ENCODE measurements at places on chromosomes 7 and 10.

DNA sequence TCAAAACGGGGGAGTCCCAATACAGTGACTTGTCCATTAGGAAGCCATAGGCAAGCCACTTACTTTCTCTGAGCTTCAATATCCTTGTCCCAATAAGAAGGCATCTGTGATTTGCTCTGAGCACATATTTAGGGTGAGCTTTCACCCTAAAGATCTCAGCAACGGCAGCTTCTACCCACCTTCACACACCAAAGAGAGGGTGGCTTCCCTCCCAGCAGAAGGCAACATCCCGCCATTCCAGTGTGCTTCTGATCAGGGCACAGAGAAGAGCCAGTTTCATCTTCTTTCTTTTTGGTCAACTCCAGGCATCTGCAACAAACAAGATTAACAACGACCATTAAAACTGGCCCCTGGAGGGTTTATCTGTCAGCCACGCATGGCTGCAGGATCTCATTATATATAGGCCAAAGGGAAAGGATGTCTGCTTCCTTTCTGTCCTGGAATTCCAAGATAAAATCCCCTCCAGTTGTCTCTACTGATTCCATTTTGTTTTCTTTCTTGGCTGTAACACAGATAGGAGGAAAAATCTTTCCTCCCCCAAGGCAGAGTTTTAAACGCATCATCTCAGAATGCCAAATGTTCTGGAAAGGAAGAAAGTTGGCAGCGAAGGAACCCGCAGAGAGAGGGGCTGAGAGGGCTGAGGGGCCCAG lies 491 bp upstream of the SH2D4B start:
- DNase-seq, result no peak

DNA sequence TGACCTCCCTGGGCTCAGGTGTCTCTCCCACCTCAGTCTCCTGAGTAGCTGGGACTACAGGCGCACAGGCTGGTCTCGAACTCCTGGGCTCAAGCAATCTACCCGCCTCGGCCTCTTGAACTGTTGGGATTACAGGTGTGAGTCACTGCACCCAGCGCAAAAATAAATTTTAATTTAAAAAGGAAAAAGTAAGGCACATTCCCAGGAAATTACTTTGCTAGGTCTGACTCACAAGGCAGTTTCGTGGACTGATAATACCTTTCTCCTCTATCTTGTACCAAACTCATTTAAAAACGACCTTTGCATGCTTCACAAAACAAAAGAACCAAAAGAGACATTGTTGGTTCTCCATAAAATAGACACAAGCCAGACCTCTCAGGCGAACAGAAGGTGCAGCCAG lies 29.7 kb downstream of the PARP12 start:
- DNase-seq, result no peak

- DNase-seq, result no peak
Observed at GRCh38 chr7:66739477-66739876, 1.1 kb upstream of the RABGEF1 start.

DNA sequence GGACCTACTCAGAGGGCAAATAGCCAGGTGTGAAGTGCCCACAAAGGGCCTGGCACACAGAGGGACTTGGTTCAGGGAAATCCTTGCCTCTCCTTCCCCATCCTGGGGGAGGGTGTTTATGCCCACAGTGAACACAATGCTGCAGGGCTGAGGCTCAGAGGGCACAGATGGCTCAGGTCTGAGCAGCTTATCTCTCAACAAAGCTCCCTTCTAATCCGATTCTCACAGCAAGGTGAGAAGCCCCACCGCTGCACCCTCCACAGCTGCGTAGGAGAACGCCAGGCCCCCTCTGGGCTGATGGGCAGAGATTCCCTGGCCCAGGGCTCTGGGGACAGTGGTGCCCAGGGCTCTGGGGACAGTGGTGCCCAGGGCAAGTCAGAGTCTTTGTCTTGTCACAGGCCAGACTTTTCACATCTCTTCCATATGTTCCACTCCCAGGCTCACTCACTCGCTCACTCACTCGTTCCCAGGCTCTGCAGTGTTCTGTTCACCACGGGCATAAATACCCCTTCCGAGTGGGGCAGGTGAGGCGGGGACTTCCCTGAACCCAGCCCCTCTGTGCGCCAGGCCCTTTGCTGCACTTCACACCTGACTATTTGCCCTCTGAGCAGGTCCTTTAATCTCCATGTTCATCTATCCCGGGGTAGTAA lies 8.7 kb upstream of the CDHR1 start:
- DNase-seq, result no peak

DNA sequence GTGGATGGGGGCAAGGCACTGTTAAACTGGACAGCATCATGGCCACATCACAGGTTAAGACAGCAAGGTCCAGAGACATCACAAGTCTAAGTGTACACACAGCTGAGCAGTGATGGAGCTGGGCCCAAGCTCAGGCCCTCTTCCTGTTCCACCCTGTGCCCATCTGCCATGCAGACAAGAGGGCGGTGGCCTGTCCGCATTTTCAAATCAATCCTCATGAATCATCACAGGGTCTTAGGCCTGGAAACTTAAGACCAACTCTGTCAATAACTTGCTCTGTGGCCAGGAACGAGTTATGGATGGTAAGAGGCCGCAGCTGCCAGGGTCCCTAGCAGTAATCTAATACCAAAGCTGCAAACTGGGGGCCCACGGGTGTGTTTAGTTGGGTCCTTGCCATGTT lies 3.2 kb downstream of the C10orf105 start:
- DNase-seq, result no peak

DNA sequence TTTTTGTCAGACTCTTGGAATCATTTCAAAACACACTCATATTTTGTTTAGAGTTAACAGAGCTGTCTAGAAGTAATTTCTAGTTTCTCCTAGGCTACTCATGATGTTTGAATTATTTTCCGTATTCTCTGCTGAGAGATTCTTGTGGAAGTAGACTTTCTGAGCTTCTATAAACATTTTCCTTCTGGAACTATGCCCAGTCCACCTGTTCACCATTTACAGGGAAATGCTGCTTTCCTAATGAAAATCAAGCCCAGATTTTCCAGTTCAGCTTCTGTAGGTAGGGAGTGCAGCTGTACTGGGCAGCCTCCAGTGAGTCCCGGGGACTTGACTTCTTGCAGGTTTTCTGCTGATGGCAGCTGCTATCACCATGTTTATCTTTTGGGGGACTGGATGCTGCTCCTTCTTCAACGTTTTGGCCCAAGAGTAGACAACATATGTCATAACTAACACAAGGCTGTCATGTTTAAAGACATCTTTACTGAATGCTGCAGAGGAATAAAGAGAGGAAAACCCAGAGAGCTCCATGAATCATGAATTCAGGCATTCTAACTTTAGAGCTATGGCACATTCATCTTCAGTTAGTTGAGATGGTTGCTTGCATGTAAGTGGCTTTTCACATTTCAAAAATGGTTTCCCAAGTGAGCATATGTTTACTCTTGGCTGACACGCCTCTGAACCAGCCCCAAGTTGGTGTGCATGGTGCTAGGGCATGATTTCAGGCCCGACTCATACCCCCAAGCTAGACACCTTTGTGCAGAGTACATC lies 85.6 kb downstream of the SDK1 start:
- DNase-seq, result no peak

DNA sequence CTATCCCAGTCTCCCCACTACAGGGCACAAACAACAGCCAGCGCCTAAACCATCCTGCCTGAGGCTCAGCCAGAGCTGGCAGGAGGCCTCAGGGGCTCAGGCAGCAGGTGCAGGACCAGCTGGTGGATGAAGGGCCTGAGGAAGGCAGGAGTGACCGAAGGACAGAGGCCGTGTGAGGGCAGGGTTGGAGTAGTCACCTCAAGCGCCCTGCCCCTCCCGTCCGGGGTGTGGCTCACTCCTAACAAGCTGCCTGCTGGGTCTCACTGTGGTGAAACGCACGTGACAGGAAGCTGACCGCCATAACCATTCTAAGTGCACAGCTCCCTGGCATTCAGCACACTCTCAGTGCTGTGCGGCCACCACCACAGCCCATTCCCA lies 281.1 kb downstream of the ELFN1 start:
- no peak for DNase-seq

DNA sequence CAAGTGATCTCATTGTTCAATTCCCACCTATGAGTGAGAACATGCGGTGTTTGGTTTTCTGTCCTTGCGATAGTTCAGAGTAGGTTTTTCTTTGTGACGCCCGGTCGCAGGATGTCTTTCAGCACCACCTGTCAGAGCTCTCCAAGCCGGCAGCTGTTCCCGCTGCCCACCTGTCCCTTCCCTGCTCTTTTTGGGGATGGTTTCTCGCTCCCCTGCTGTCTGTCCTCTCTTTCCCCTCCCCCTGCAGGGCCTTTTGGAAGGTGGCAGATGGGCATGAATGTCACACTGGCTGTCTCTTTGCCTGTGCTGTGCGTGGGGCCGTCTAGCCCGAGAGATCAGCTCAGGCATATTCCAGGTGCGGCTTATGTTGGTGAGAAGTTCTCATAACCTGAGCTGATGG lies 137.0 kb downstream of the GRK5 start:
- no peak for DNase-seq

- DNase-seq, result no peak
Observed at GRCh38 chr7:95718577-95719410, 53.6 kb upstream of the DYNC1I1 start.

- DNase-seq, result no peak
Observed at GRCh38 chr10:130014263-130015074, 50.4 kb upstream of the EBF3 start.

GRCh38 chr7:135320268-135320667 lies 86.6 kb downstream of the STRA8 start:
- no peak for DNase-seq

DNA sequence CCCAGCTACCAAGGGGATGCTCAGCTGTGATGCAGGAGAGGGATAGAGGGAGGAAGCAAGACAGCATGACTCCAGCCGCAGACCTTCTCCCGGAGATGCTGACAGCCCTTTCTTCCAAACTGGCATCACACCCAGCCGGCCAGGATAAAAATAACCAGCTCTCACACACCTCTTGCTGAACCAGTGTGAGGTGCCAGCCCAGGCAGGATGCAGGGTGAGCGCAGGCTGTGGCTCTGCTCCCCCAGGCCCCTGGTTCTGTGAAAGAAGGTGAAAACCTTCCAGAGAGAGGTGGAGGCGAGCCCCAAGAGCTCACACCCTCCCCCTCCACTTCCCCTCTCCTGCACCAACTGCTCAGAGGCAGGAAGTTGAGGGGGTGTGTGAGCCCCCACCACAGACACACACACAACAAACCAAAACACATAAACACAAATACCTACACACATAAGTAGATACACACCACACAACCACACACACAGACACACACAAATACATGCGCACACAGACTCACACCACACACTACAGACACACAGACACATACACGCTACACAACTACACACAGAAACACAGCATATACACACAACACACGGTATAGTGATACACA lies 4.0 kb downstream of the GPR15LG start:
- DNase-seq, result no peak

DNA sequence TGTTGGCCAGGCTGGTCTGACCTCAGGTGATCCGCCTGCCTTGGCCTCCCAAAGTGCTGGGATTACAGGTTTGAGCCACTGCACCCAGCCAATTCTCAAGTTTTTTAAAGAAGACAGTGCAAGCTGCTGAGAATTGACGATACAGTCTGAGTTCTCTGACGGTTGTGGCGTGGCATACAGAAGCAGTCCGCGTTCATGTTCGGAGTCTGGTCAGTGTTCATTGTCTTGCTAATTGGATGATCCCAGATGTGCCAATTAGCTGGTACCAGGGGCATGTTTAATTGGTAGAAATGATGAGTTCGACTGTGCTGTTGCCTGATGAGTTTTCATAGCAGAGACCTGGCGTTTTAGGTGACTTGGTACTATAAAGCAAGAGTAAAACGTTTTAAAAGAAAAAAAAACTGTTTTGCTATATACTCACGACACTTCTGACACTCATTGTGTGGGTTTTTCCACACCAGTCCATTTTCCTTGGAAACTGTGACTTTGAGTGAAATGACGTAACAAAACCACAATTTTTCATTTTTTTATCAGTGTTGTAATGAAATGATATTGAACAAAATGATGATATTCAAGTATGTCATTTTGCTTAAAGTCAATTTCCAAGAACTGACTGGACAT lies 32.3 kb downstream of the CAMK1D start:
- no peak for DNase-seq

DNA sequence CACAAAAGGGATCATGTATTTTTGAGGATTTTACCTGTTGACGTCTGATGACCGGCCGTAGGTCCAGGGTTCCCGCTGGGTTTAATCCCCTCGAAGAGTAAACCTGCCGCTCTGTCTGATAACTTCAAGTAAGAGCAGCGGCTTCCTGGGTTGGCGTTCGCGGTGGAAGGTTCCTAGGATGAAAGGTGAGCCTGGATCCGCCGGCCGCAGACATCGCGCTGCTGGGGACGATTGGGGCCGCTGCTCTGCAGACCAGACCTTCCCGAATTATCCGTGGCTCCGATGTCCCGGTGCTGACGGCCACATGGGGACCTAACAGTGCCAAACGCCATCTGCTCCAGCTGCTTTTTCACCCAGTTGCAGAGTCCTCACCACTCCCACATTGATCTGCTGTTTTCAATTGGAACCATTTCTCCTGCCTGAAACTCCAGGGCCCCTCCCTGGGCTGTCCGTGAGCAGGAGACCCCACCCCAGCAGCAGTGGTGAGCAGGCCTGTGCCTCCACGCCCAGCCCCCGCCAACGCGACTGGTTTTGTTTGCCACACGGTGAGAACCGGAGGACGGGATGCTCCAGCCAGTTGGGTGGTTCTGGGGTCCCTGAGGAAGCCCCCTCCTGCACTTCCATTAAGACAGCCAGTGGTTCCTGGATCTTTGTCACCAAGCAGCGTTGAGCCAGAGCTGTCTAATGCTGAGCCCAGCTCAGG lies 12.2 kb upstream of the AP5Z1 start:
- DNase-seq, result no peak

- no peak for DNase-seq
Observed at GRCh38 chr7:71137479-71137878, 5.5 kb downstream of the GALNT17 start.

DNA sequence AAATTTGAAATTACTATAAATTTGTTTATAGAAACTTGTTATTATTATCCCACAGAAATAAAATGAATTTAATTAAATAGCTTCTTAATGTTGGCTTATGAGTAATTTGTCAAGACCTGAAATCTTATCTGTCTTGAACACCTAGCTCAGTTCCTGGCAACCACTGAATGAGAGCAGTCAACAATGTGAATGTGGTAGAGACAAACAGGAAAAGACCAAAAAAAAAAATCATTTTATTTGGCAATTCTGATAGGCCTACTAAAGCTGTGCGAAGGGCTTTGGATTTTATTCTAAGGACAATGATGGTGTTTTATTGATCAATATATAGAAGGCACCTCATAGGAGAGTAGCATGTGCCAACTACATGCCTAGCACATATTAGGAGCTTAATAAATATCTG lies 127.8 kb upstream of the RSU1 start:
- no peak for DNase-seq

DNA sequence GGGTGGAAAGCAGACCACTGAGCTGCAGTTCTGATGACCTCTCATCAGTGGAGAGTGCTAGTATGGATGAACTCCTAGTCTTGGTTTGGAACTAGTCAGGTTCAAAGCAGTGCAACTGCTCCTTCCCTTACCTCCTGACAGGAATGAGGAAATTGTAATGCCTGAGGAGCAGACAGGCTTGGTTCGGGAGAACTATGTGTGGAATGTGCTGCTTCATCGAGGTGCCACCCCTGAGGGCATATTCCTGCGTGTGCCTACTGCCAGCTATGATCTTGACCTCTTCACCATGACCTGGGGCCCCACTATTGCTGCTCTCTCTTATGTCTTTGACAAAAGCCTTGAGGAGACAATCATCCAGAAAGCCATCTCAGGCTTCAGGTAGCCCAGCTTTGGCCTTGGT lies 27.4 kb upstream of the NFKB2 start:
- no peak for DNase-seq
